ENCODE measurements at places on chromosomes 2 and 18. TPM values are rescaled to one million over a fixed set of nuclear protein-coding genes. Genes with fewer than 3 reads are reported as not detected.

- peak; percentile 43 for DNase-seq
Measured at GRCh38 chr2:32358111-32358482, 1.3 kb downstream of the BIRC6 start.

- no peak for DNase-seq
Measured at GRCh38 chr2:25132299-25132635, 36.1 kb downstream of the POMC start.

DNA sequence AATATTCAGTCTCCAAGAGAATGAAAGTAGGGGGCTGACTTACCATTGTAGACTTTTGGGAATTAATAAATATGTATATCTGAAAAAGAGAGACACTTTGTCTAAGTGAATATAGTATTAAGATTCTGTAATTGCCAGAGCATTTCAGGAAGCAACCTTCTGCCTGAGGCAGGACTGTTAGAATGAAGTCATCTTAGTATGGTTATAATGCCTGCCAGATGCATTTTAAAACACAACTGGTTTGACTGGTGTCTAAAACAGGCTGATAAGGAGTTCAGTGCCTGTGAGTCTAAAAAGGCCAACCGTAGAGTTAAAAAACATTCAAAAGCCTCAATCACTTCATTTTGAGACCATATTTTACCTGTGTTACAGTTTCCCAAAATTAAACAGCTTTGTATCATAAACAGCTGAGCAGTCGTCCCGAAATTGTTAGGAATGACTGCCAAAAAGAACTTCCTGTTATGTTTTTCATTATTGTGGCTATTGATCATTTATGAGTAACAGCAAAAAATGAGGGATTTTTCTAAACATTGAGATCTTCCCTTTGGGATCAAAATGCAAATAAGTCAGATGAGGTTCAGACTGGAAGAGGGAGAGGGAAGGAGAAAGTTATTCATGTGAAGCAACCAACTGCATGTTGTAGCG, 443.9 kb downstream of the PID1 start:
- no peak for DNase-seq

- no peak for DNase-seq
Measured at GRCh38 chr2:550860-551567, 126.2 kb downstream of the TMEM18 start.

Gene RNF125
- 0.33 TPM for total RNA-seq
